Left lung (tissue), 14 donors: ENCODE measurements at places on chromosomes 2 and 18. TPM values are rescaled to one million over a fixed set of nuclear protein-coding genes. Genes with fewer than 3 reads are reported as not detected.

- no peak for DNase-seq
Observed at GRCh38 chr18:74977041-74977440, 231.9 kb downstream of the PTGR3 start.

GRCh38 chr18:2681993-2682603 is 26.6 kb downstream of the SMCHD1 start:
- no peak for DNase-seq

The CFAP65 gene
- 4.3 TPM for polyA plus RNA-seq

DNA sequence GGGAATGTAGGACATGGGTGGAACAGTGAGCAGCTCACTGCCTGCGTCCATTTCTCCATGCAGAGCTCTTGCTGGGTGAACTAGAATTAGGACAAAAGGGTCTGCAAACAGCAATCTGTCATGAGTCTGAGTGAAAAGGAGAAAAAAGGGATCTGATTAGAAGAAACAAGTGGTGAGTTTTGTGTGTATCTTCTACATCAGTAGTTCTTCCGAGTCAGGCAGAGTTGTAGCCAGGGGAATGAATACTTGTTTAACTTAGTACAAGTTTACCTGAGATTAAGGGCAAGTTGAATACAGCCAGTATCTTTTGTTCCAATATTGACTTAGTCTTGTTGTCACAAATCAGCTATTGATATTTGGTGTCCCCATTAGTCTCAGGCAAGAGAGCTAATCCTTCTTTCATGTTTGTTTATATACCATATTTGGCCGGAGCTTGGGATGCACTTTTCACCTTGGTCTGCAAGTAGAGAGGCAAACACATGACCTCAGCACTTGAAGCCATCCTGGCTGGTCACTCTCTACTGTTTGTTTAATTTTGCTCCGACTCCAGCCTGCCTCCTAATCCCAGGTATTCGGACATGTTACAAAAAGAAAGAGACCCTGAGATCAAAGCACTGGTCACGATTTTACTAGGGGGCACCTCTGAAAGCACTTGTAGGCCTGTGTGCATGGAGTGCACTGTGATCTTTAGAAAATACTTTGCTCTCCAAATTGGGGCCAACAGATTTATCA is 211.0 kb upstream of the NT5C1B start:
- DNase-seq: no peak

DNA sequence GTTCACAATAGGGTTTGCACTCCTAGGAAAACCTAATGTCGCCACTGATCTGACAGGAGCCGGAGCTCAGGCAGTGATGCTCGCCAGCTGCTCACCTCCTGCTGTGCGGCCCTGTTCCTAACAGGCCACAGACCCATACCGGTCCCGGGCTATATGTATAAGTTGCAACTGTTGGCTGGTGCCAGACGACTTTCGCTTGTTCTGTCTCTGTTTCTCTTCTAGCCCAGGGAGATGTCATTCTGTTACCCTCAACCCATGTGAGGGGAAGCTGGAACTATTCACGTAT is 170.3 kb downstream of the BCL2 start:
- DNase-seq: peak; percentile 32

DNA sequence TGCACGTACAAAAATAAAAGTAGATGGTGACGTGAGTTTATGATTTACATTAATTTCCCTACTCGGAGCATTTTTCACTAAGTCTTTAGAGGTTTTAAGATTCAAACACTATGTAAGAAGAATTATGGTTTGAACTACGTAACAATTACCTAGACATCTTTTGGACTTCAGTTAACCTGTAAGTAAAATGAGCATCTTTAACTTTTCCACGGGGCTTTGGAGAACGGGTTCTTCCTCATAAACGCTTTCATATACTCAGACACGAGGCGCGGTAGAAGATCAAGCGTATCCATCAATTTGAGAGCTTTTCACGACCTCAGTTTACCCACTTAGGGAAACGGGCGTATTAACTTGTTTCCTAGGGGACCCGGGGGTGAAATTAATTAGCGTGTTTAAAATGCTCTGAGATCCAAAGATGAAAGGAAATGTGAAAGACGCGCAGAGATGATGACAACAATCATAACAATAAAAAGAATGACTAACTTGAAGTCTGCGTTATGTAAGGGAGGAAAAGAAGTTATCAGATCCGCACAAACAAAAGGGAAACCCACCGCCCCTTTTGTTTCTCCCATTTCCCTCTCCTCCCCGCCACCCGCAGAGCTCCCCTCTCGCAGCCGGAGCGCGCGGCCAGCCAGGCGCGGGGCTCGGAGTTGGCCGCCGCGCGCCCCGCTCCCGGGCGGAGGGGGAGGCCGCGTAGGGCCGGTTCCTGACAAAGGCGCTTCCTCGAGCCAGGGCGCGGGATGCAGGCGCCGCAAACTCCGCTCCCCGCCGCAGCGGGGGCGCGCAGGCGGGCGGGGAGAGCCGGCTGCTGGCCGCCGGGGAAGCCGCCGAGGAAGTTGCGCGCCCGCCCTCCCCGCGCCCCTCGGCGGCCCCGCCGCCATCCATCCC is 807 bp downstream of the PELI1 start:
- DNase-seq: peak; percentile 52

GRCh38 chr2:85947593-85947992 is 58.8 kb upstream of the ST3GAL5 start:
- no peak for DNase-seq

DNA sequence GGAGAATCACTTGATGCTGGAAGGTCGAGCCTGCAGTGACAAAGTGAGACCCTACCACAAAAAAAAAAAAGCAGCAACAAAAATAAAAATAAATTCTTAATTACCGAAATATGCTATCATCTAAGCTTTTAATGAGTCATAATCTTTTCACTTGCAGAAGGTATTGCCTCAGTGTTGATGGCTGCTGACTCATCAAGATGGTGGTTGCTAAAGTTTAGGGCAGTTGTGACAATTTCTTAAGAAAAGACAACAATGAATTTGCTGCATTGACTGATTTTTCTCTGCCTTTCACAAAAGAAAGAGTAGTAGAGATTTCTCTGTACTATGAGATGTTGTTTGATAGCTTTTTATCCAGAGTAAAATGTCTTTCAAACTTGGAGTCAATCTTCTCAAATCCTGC is 1809.0 kb downstream of the SUCLG1 start:
- no peak for DNase-seq

DNA sequence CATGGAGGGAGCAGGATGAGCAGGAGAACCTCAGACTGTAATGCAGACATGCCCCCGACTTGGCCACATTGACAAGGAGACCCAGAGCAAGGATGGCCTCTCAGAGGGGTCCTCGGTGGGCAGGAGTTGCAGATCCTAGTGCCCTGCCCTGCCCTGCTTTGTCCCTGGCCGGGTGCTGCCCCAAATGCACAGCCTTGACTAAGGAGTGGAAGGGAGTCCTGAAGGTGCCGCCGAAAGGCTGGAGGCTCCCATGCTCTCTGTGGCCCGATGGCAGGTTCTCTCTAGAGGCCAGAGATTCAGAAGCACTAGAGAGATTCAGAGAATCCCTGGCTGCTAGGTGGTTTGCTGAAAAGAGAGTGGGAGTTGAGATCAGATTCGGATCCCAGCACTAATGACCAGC is 64.4 kb downstream of the MARCO start:
- no peak for DNase-seq

- DNase-seq: no peak
Observed at GRCh38 chr18:56532176-56532840, 106.1 kb downstream of the TXNL1 start.

- peak; percentile 39 for DNase-seq
Observed at GRCh38 chr2:235008584-235009044, 56.8 kb downstream of the SH3BP4 start.

GRCh38 chr18:32378705-32379104 is 92.0 kb downstream of the GAREM1 start:
- DNase-seq: no peak

GRCh38 chr2:175161-175786 is 88.6 kb downstream of the SH3YL1 start:
- DNase-seq: no peak

The DYNAP gene
- 0.10 TPM for polyA plus RNA-seq

- no peak for DNase-seq
Observed at GRCh38 chr18:22783662-22784076, 149.5 kb upstream of the RBBP8 start.

DNA sequence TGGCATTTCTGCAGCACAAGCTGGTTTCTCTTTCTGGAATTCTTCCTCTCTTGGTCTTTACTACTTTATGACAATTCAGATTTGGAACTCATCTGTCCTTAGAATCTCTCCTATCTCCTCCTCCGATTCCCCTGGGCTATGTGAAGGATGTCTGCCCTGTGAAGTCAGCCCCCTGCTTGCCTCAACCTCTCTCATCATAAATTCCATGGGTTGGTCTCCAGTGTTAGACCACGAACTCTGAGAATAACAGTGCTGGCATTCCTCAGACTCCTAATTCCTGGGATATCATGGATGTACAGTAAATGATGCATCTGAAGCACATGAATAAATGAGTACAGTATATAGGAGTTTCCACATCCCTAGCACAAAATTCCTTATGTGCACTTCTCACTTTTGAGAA is 21.0 kb upstream of the CYRIA start:
- no peak for DNase-seq

The RASGRP3 gene
- 48.7 TPM for polyA plus RNA-seq

DNA sequence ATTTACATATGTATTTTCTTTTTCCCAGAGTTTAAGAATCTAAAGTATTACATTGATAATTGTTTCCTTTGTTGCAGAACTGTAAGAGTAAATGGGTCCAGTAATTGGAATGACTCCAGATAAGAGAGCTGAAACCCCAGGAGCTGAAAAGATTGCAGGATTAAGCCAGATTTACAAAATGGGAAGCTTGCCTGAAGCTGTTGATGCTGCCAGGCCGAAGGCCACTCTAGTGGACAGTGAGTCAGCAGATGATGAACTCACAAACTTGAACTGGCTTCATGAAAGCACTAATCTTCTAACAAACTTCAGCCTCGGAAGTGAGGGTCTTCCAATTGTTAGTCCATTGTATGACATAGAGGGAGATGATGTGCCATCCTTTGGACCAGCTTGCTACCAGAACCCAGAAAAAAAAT is 183.8 kb upstream of the STON1 start:
- no peak for DNase-seq

DNA sequence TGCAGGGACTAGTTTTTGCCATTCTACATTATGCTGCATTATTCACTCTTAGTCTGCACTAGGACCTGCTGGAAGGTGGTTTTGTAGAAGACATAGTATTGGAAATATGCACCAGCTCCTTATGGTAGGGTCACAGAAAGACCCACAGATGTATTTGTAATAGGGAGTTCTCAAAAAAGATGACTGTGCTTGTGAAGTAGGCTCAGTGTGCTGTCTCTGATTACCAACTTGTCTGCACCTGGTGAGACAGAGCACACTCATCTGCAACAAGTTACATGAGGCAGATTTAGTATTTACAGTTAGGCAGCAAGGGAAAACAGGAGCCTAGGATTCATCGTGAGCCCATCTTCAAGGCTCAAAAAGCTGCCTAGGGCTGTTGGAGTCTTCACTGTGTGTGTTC is 29.4 kb downstream of the RHBDD1 start:
- DNase-seq: no peak

- DNase-seq: no peak
Observed at GRCh38 chr18:73777356-73778031, 370.1 kb downstream of the FBXO15 start.

DNA sequence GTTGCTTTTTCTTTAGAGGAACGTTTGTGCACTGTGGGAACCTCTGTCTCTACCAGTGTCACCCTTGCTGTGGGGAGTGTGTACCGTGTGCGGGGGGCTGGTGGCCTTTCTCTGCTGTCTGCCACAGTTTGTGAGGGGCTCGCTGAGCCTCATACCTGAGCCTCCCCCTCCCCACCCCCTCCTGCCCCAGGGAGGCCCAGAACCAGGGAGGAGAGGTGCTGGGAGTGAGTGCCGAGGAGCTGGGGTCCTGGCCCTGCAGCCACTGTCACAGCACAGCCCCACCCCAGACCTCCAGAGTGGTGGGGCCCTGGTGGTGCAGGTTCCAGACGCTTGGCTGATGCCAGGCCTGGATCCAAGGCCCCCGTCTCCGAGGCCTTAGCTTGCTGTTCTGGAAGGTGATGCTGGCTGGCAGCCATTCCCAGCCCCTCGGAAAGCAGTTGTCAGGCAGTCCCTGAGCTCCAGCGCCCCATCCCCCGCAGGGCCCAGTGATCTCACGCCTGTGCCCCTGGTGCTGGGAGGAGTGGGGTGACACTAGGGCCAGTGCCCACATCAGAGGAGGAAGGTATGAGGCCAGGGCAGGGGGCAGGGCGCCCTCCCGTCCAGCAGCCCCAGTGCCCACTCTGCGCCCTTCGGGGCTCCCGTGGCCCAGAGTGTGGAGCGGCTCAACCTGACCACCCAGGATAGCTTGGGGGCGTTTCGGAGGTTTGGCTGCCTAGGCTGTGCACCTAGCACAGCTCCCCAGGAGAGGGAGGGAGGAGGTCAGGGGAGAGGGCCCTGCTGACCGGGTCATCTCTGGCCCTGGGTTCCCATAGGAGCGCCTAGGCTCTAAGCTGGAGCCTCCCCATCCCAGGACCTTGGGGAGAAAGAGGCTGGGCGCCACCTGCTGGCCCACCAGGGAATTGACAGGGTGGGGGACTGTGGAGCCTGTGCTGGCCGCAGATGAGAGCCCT is 53.0 kb upstream of the ALPP start:
- DNase-seq: peak; percentile 93

The HOXD12 gene
- not detected for polyA plus RNA-seq

DNA sequence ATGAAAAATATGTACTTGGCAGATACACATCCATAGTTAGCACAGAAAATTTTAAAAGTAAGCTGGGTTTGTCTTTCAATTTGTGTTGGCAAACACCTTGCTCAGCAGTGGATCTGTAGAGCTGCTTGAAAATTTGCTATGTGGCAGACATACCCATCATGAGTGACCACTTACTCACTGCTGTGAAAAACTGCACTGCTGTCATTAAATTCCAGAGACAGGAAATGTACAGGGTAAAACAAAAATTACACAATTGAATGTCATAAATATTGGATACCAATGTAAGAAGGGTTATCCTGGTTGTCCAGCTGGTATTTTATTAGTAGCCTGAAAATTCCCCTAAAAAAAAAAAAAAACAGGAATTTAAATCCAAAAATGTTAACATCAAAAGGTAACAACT is 24.5 kb downstream of the NIF3L1 start:
- DNase-seq: no peak

- DNase-seq: no peak
Observed at GRCh38 chr2:134462275-134462674, 208.4 kb downstream of the MGAT5 start.

GRCh38 chr2:129056309-129056958 is 737.8 kb upstream of the HS6ST1 start:
- no peak for DNase-seq

The SERPINB12 gene
- polyA plus RNA-seq: not detected

The HTRA2 gene
- 31.8 TPM for polyA plus RNA-seq
